ENCODE measurements at places on chromosomes 5 and 9. TPM values are rescaled to one million over a fixed set of nuclear protein-coding genes. Genes with fewer than 3 reads are reported as not detected.

DNA sequence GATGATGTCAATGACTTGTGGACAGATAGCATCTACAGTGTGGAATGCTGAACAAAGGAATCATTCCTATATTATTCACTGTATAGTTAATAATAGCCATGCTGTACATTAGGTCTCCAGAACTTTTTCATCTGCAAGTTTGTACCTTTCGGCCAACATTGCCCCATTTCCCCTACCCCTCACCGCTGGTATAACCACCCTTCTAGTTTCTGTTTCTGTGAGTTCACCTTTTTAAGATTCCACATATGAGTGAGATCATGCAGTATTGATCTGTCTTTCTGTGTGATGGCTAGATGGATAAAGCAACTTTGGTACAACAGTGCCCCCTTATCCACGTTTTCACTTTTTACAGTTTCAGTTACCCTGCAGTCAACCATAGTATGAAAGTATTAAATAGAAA lies 18.8 kb upstream of the ALDH1B1 start:
- no peak for DNase-seq

DNA sequence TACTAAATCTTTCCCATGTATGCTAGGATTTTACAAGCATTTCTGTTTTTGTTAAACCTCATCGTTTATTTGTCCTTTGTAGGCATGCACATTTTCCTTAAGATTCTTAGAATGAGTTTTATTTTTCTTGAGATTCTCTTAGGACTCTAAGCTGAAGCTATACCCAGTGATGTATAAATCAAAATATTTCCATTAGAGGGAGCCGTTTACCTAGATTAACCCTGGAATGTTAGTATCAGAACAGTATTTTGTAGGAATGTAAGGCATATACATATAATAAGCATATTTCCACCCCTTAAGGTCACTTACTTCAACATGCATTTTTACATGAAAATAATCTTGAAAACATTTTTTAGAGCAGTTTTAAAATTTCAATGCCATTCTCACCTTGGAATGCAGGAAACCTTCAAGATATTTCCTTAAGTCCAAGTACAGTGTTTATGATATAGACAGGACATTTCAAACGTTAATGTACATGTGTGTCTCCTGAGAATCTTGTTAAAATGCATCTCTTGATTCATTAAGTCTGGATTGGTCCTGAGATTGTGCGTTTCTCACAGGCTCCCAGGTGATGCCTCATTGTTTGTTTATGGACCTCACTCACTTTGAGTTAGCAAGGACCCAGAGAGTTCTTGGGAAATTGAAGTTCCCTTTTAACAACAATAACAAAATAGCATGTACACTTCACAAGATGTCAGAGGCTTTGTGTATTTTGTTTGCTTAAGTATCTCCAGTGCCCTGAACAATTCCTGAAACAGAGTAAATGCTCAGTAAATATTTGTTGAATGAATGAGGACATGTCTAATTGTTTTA lies 34.9 kb upstream of the FCHO2 start:
- DNase-seq = no peak

GRCh38 chr5:15664961-15665360 lies 165.0 kb downstream of the FBXL7 start:
- DNase-seq = no peak

DNA sequence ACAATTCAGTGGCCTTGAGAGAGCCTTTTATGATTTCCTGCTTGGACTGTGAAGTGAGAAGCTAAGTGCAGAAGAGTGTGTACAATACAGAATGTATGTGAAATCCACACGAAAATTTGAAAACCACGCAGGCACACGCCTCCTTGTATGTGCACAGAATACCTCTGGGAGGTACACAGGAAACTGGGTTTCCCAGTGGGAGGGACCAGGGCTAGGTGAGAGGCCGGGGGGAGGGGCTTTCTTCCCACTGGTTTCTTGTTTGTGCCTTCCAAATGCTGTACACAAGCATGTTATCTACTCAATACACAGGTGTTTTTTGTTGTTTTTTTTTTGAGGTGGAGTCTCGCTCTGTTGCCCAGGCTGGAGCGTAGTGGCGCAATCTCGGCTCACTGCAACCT lies 16.1 kb downstream of the C9orf50 start:
- DNase-seq = no peak

DNA sequence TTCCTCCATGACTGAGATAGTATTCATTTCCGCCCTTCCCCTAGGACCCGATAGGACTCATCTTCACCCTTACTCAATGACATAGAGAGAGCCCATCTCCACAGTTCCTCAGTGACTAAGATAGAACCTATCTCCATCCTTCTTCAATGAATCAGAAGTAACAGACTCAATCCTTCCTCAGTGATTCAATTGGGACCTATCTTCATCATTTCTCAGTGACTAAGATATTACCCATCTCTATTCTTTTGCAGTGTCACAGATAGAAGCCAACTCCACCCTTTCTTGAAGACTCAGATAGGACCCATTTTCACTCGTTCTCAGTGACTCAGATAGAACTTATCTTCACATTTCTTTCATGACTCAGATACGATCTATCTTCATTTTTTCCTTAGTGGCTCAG lies 164.6 kb downstream of the FBXO4 start:
- no peak for DNase-seq

DNA sequence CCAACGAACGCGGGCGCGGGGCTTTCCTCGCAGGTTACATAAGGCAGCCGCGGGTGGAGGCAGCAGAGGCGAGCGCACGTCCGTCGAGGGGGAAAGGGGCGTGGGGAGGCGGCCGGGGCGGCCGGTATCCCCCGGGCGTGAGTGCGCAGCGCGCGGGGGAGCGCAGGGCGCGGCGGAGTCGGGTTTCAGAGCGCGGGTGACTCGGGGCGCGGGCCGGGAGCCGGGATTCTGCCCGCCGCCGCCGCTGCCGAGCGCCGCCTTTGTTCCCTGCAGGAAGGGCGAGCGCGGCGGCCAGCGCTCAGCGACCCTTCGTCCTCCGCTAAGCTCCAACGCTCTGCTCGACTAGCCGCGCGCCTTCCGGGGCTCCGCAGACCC lies at the start of gene COL15A1:
TSS of gene COL15A1 (plus strand) at position 226 of the 375 bp plus-strand sequence. CDS start 155 bp downstream, outside the sequence.
- peak; percentile 37 for DNase-seq

GRCh38 chr5:96729156-96729555 lies 67.0 kb downstream of the CAST start:
- DNase-seq = no peak

DNA sequence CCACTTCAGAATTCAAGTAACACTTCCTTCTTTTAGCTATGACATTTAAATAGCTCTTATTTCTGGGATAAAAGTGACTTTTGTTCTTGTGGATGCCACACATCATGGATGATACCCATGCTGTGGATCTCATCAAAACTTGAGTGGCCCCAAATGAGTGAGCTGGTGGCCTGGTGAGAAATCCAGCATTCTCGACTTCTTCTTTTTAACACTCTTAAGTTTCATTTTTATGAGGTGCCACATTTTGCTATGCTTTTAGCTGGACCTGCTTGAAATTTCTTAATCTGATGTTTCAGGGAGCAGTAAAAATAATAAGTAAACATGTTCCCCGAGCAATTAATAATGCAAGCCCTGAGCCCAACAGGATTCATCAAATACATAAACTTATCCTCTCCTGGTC lies 384.8 kb upstream of the MEF2C start:
- no peak for DNase-seq

The IFNK gene
- not detected for polyA plus RNA-seq

The MEIKIN gene
- not detected for polyA plus RNA-seq

The ROR2 gene
- polyA plus RNA-seq = 20.5 TPM

The TAS2R1 gene
- 0.10 TPM for polyA plus RNA-seq

The GARIN3 gene
- polyA plus RNA-seq = not detected

The PDLIM4 gene
- polyA plus RNA-seq = 21.2 TPM

The PTAR1 gene
- polyA plus RNA-seq = 62.6 TPM

The WDR70 gene
- polyA plus RNA-seq = 53.3 TPM

The DOK3 gene
- polyA plus RNA-seq = 7.1 TPM

All from renal cortex interstitium (tissue), 15 donors.